Nephron progenitor cell (in vitro differentiated cells): ENCODE measurements at places on chromosomes 2 and 18.

DNA sequence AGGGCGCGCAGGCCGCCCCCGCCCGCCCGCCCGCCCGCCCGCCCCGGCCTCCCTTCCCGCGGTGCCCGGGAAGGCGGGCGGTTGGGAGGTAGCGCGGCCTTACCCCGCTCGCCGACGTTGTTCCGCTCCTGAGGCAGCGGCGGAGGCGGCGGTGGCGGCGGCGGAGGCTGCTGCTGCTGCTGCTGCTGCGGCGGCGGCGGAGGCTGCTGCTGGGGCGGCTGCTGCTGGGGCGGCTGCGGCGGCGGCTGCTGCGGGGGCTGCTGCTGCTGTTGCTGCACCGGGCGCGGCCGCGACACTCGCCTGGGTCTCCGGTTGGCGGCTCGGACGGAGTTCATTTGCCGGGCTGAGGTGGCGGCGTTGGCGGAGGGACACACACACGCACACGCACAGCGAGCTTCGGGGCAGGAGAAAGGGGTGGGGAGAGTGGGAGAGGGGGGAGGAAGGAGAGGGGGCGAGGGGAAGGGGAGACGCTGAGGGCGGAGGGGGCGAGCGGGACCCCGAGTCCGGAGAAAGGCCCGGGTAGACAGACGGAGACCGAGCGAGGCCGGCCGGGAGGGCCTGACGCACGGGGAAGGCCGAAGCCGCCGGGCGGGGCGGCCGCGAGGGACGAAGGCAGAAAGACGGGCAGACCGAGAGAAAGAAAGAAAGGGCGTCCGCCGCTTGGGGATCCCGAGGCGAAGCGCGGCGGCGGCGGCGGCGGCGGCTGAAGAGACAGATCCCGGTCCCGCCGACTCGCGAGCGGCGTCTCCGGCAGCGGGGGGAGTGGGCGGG, 727 bp downstream of the FBXO11 start:
- DNase-seq: peak; percentile 75

DNA sequence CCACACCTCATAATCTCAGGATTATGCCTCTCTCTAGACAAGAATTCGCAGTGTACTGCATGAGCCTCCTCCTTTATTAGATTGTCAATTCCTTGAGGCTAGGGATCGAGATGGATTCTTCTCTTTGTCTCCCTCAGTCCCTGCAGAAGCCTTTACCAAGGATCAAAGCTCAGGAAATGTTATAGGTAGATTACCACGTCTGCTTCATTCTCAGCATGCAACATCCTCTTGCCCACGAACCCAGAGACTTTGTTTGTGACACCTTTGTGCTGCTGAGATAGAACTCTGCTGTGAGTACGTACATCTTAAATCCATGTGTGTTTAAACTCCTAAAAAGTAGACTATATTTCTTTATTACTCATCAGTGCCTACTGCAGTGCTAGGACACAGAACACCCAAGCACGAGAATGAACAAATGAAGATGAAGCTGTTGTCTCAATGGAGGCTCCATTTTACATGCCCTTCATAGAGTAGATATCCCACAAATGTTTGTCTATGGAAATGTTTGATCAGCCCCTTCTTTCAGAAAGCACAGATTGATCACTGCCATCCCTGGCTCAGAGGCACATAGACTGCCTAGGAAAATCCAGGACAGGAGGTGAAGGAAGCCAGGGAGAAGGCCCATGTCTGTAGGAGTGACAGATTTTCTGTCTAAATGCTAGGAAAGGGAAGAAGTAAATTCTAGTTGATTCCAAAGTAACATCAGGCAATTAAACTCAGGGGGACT, 98.8 kb upstream of the KLHL29 start:
- no peak for DNase-seq

GRCh38 chr2:202161151-202161835, 77.1 kb downstream of the SUMO1 start:
- no peak for DNase-seq

DNA sequence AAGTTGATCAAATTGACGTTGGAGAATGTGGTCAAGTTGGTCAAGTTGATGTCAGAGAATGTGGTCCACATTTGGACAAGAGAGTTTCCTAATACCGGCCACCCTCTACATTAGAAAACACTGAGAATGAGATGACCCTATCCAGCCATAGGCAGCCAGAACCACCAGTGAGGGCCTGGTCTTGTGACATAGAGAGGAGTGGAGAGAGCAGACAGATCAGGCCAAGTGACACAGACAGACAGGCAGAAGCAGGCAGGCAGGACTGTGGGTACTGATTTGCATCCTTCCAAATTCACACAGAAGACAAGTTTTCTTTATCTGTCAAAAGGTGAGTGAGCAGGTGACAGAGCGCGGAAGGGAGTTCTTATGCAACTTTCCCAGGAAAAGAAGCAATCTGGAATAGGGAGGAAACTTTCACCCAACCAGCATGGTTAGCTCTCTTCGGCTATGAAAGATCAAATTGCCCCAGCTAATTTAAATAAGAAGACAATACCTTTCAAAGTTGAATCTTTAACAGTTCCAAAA, 109.1 kb upstream of the PID1 start:
- no peak for DNase-seq

- no peak for DNase-seq
Measured at GRCh38 chr2:239927424-239927981, 97.6 kb downstream of the NDUFA10 start.

GRCh38 chr18:63903851-63904570, 3.7 kb upstream of the SERPINB10 start:
- DNase-seq: no peak

DNA sequence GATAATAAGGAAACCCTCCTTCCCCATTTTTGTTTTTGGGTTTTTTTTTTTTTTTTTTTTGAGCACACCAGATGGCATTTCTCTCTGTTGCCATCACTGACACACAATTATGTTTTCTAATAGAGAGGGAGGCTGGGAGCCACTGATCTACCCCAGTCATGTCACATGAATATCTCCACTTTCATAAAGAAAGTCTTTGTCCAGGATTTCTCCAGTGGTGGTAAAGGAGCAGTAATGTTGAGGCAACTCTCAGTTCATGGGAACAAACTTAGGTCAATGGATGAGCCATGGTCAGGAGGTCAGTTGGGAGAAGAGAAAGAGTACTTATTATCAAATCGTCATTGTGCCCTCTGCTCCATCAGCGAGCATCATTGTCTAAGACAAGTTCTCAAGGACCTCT, 603.7 kb downstream of the ARHGAP15 start:
- DNase-seq: no peak

- no peak for DNase-seq
Measured at GRCh38 chr2:182038576-182038975, 52.9 kb downstream of the PPP1R1C start.

DNA sequence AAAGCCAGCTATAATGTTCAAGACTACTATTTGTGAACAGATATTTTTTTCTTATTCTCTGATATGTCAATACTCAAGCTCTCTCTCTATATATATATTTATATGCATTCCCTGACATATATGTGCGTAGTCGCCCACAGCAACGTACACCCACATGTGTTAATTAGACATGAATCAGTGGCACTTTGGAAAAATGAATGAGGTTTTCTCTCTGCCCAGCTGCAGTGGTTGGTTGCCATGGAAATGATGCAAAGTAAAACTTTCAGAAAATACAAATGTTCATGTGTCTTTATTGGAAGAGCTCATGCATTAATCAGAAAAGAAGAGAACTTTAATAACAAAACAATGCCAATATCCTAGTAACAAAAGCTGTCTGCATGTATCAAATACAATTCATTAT, 34.7 kb downstream of the UNC80 start:
- DNase-seq: no peak

DNA sequence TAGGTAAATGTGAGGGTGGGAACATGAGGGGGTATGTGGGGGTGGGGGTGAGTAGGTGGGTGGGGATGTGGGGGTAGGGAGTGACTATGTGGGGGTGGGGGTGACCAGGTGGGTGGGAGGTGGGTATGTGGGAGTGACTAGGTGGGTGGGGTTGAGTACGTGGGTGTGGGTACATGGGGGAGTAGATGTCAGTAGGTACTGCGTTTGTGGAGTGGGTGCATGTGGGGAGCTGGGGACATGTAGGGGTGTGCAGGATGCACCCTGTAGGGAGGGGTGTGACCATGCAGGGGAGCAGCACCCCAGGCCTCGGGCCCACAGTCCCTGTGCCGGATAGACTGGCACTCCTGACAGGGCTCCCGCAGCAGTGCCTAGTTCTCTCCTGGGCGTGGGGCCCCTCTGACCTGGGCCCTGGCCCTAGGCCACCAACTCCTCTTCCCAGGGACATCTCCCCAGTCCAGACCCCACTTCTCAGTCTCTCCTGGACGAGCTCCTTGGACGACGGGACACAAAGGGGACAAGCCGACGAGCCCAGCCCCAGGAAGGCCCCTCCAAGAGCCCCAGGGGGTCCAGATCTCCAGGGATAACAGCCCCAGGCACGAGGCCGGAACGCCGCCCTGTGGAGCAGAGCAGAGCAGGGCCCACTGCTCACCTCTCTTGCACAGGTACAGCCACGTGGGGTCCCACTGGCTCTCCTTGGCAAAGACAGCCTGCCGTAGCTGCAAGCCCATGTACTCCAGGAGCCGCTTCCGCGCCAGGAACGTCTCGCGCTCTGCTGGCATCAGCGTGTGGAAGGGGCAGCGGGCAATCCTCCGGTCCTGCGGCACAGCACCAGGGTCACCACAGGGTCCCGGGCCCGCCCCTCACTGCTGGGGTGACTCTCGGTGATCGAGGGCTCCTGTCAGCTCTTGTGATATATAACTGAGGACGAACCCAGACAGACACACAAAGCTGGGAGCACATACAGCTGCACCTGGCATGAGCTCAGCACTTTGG, 58.2 kb downstream of the ANKMY1 start:
- no peak for DNase-seq

DNA sequence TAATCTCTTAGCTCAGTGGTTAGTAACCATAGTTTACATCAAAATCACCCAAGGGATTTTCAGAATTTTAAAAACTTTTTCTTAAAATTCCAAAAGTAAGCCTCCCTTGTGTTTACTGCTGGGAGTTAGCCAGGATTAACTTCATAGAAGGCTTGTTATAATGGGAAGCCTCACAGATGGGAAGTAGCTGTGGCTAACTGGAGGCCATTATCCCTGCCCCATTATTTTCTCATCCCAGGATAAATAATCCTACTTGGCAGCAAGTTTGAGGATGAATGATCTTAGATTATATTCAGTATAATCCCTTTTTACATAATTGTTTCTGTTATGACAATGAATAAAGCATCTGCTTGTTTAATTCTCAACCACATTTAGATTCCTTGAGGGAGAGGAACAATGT, 25.5 kb downstream of the PLEK start:
- DNase-seq: no peak

GRCh38 chr2:211709389-211709788, 829.2 kb downstream of the ERBB4 start:
- DNase-seq: no peak

DNA sequence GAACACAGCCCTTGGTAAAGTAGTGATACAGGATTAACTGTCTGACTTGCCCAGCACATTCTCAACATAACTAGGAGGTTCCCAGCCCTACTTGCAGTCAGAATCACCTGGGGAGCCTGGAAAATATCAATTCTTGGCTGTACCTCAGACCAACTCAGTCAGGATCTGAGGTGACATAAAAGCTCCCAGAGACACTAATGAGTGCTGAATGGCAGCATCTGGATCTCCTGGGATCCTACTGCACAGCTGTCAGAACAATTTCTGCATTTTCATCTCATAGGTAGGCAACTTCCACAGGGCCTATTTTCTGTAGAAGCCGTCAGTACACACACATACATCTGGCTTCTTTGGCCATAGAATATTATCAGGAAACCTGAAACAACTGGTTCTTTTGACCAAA, 138.8 kb downstream of the MYO5B start:
- no peak for DNase-seq

DNA sequence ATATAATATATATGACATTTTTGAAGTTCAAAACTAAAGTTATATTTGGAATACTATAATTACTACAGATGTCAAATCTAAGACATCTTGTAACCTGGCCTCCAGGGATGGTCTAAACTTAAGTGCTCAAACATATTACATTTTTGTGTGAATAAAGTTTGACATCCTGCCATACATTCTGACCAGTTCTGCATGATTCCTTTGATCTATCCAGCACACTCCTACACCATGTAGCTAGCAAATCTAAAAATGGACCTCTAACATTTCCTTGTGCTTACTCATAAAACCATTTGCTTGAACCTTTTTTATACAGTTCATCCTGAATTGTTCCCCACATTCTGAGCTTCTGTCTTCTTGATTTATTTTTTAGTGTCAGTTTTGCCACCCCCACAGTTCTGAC, 294.3 kb upstream of the ZNF804A start:
- no peak for DNase-seq

DNA sequence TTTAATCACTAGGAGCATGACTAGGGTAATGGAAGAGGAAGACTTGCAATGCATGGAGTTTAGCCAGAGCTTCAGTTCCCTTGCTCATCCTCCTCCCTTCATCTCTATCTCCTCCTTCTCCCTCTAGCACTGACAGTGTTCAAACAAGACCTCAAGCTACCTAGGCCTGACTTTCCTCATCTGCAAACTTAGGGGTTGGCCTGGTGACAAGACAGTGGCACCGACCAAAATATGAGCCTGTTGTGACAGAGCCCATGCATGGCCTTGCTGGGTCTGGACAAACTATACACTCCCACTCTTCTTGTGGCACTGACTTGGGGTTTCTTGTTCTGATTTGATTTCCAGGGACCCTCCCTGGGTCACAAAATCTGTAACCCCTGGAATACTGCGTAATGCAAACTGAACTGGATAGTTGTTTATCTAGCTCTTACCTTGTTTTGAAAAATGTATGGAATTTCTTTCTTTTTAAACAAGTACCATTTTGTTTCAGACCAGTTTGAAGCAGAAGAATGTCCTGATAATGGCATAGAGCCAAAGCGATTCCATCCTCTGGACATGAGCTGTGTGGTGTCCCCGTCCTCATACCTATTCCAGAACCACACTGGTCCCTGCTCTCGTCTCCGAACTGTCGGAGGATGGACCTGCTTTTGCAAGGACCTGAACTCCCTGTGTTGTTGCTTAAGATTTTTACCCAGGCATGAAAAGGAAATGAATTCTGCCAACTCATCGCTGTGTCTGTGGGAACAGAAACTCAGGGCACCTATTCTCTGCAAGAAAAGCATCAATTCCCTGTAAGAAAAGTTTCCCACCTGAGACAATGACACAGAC, 33.4 kb upstream of the PPP4R1 start:
- DNase-seq: no peak

- DNase-seq: no peak
Measured at GRCh38 chr2:108920686-108921085, 68.3 kb downstream of the EDAR start.

DNA sequence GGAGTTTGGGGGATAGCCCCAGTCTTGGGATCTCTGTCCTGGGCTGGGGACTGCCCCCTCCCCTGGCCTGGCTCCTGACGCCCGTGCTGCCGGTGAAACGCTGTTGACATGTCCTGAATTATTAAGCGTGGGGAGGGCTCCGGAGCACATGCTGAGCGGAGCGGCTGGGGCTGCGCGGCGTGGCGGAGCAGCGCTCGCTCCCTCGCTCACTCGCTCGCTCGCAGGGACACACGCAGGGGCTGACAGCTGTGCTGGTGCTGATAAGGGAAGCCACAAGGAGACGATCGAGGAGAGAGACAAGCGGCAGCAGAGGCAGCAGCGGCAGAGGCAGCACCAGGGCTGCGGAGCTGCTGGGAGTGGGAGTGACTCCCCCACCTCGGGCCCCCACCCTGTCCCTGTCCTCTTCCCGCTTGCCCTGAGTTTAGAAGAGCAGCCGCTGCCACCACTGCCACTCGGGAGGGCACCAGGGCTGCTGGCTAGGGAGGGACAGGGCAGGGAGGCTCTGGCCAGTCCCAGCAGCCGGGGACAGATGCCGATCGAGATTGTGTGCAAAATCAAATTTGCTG, at the start of gene ASIC4:
ASIC4 (plus strand) TSS at position 287 of the 566 bp plus-strand sequence; CDS start at position 530, 243 bp downstream.
- peak; percentile 58 for DNase-seq

- DNase-seq: no peak
Measured at GRCh38 chr2:148058641-148059040, 37.8 kb downstream of the MBD5 start.

GRCh38 chr2:190183539-190183938, 121.0 kb upstream of the MSTN start:
- DNase-seq: no peak
